Stimulated activated CD4-positive, alpha-beta T cell treated with anti-CD3 and anti-CD28 coated beads, Interleukin-15, amount 100 ng/mL, for 1 hour (primary cell): ENCODE measurements at places on chromosomes 4 and X.

DNA sequence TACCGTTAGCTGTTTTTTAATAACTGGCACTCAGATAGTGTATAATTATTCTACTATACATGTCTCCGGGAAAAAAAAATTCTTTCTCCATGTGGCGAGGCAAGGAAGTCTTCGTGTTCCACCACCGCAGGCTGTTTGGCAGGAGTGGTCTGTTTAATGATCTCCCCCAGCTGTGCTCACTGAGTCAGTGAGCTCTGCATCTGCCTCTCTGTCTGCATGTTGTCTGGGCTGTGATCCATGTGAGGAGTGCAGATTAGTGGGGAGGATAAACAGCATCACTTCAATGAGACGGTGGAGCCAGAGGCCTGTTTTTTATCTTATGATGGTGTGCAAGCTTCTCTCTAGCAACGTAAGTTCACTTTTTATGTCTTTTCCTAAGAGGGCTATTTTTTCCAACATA is 69.8 kb downstream of the RPS3A start:
- DNase-seq = no peak

GRCh38 chrX:22196149-22196548 is 76.6 kb upstream of the CBLL2 start:
- DNase-seq = no peak

- DNase-seq = no peak
These were observed 31.7 kb upstream of the TMSB15A start for GRCh38 chrX:102548231-102548630.

DNA sequence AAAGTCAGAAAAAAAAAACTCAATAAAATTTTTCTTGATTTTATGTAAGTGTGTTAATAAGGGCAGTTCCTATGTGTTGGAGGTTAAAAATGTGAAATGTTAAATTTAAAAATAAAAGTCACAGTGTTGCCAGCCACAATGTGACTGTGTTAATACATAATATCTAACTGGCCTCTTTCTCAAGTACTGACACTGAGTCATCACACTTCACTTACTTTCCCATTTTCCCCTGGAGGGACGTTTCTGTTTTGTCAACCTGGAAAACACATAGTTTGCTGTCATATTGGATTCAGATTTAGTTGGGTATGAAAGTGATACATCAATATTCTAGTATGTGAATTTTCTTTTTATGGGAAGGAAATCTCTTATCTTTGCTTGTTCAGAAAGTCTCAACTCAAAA is 46.4 kb downstream of the ARHGEF38 start:
- no peak for DNase-seq

GRCh38 chr4:824461-825062 is 1.4 kb downstream of the CPLX1 start:
- no peak for DNase-seq

GRCh38 chr4:146450524-146450923 is 71.2 kb downstream of the SLC10A7 start:
- no peak for DNase-seq

DNA sequence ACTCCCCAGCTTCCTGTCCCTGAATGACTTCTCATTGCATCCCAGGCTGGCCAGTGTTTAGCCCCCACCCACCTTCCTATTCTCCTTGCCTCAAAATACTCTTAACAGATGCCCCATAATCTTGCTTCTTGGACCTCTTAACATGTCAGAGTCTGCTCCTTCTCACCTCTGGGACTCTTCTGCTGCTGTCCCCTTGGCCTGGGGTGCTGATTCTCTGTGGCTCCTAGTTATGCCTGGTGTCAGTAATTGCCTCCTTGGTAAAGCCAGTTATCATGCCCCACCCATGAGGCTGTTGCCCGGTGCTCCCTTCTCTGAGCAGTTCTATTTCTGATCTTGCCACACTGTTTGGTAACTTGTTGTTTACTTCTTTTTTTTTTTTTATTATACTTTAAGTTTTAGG is 256.8 kb downstream of the STIM2 start:
- DNase-seq = no peak
